HTR-8/SVneo (cell line): ENCODE measurements at places on chromosomes 5 and 9.

DNA sequence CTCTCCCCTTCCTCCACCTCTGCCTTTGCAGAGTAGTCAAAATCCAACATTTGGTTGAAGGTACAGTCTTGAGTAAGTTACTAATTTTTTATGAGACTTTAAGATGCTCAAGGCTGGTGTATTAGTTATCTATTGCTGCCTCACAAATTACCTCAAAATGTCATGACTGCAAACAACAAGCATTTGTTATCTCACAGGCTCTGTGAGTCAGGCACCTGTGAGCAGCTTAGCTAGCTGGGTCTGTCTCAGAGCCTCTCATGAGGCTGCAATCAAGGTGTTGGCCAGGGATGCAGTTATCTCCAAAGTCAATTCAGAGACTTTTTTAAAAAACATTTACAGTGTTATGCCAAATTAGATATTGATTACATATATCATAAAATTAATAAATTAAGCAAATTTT lies 371.3 kb upstream of the RGMB start:
- no peak for DNase-seq

DNA sequence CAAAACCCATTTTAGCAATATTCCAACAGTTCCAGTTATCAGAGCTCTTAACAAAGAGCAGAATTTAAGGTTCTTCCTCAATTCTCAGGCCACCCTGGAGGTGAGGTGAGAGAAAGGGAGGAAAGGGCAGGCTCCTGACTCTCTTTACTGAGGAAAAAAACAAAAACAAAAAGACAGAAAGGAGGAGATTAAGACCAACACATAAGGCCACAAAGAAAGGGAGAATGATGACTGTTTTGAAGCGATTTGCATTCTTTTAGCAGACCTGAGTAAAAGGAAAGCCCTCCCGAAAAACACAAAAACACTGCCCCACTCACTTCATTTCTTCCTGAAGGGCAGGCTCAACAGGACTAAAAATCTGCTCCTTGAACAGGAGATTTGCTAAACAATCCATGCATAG lies 300.5 kb downstream of the ARL15 start:
- DNase-seq, result no peak

GRCh38 chr5:148791334-148791667 lies 35.1 kb upstream of the ADRB2 start:
- no peak for DNase-seq

GRCh38 chr5:108093186-108093585 lies 288.7 kb downstream of the FBXL17 start:
- DNase-seq, result peak; percentile 5

- no peak for DNase-seq
These were observed 81.5 kb downstream of the SYK start for GRCh38 chr9:90882991-90883600.

- DNase-seq, result no peak
These were observed 217.3 kb upstream of the RASEF start for GRCh38 chr9:83280268-83280667.

GRCh38 chr5:127011153-127011552 lies 19.2 kb downstream of the MARCHF3 start:
- no peak for DNase-seq

- no peak for DNase-seq
These were observed 28.9 kb upstream of the CPLX2 start for GRCh38 chr5:175842506-175842905.

GRCh38 chr5:5276430-5276829 lies 136.3 kb downstream of the ADAMTS16 start:
- DNase-seq, result no peak

DNA sequence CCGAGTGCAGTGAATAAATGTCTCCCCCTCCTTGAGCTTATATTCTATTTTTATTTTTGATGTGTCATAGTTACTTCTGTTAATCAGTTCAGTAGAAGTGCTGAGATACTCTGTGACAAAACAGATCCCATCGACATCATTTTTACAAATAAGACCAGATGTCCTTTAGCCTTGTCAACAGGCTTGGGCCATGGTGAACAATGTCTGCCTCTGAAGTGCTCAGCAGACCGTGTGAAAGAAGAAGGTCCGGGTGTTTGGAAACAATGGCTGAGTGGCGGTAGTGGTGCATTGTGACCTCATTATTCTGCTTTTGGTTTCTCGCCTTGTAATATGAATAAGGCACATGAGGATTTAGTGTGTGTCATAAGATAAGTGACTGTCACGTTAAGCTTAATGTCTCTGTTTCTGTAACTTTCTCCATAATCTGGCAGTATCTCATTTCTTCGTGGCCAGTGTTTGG lies 71.2 kb downstream of the SYK start:
- no peak for DNase-seq
